AG08396 (cell line): ENCODE measurements at places on chromosomes 7 and 10.

GRCh38 chr7:148385009-148385682 is 205.4 kb upstream of the C7orf33 start:
- DNase-seq: no peak

- no peak for DNase-seq
Measured at GRCh38 chr7:85765698-85766298, 578.9 kb upstream of the SEMA3D start.

GRCh38 chr7:875476-876076 is 778 bp upstream of the GET4 start:
- no peak for DNase-seq

DNA sequence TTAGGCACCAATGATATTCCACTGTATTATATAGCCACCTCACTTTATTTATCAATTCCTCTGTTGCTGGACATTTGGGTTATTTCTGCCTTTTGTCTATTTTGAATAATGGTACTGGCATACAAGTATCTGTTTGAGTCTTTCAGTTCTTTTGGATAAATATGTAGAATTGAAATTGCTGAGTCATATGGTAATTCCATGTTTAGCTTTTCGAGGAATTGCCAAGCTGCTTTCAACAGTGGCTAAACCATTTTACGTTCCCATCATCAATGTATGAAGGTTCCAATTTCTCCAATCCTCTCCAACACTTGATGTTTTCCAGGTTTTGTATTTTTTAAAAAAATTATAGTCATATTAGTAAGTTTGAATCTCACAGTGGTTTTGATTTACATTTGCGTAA is 42.3 kb downstream of the JMJD1C start:
- no peak for DNase-seq

GRCh38 chr7:47610506-47611044 is 28.7 kb upstream of the TNS3 start:
- peak; percentile 47 for DNase-seq

GRCh38 chr7:137886281-137886680 is 39.5 kb upstream of the DGKI start:
- no peak for DNase-seq

GRCh38 chr10:48498940-48499510 is 105.8 kb downstream of the ARHGAP22 start:
- DNase-seq: no peak

GRCh38 chr7:142587578-142588191 is 161.6 kb upstream of the PRSS1 start:
- peak; percentile 80 for DNase-seq

DNA sequence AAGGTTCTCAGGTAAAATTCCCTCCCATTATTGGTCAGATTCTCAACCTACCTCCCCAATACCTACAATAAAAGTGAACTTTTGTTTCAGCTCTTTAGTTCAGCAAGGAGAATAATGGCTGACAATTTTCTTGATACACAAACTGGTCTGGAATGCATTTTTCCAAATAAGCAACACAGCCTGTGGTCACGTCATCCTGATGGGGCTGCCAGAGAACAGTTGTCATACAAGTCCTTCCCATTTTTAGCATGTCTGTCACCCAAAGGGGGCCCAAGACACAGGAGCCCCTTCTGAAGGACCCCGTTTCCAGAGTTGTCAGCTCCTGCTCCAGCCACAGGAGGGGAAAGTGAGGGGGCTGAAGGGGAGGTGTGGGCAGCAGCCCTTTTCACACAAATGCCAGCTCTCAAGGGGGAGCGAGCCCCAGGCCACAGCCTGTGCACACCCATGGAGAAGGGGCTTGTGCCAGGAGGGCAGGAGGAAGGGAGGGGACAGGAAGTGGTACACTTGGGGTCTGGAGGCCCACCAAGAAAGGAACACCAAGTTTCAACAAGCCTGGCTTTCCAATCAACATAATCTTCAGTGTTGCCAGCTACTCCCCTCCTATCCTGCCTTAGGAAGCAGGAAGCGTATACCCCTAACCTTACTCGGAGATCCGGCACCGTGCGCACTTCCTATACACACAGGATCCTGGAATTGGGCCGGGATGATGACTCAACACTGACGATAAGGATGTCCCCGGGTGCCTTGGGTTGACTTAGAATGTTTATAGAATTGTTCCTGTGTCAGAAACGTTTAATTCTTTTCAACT is 43.4 kb upstream of the PDLIM1 start:
- DNase-seq: peak; percentile 84

GRCh38 chr7:10412422-10413019 is 561.2 kb upstream of the PHF14 start:
- DNase-seq: peak; percentile 3
